Gastroesophageal sphincter (tissue), 4 donors: ENCODE measurements at places on chromosomes 3 and 15.

GRCh38 chr15:65790694-65791334, 1.3 kb downstream of the DENND4A start:
- ATAC-seq, result no peak

DNA sequence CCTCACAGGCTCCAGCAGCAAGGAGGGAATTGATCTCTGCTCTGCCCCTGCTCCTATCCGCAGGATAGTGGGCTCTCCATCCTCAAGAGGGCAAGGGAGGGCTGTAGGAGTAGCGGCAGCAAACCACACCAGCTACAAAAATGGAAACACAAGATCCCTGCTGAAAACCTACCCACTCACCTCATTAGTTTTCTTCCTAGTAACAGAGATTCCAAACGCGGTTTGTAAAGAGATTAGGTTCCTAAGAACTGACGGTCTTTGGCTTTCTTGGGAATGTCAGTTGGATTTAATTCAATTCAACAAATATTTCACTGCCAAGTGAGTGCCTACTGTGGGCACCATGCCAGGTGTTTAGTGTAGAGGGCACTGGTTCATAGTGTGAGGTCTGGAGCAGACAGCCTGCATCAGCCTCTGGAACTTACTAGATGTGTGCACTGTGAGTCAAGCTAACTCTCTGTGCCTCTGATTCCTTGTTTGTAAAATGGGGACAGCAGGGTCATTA, 84.7 kb downstream of the MRPL46 start:
- ATAC-seq, result no peak

DNA sequence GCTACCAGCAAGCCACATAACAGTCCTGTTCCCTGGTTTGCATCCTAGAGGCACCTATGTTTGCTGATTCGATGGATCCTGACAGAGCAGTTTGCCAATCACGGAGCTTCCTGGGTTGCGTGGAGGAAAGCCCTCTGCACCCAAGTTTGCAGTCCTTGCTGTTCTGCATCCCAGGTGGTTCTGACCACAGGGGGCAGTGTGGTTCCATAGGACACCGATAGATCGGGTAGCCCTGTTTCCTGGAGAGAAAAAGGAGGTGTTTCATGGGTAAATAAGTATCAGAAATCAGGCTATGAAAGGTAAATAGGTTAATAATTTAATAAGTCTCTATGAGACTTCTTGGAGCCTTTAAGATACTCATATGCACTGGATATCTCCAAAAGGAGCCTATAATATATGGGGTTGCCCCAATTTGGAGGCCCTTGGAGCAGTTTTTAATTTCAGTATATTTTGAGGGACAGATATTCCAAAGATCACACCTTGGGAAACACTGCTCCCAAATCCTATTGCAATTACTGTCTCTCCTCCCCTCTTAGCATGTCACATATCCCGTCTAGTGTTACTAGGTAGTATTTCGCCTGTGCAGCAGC, 194.6 kb upstream of the TPM1 start:
- ATAC-seq, result peak; percentile 54

- no peak for ATAC-seq
These were observed 31.4 kb upstream of the ZBTB38 start for GRCh38 chr3:141336672-141337522.

DNA sequence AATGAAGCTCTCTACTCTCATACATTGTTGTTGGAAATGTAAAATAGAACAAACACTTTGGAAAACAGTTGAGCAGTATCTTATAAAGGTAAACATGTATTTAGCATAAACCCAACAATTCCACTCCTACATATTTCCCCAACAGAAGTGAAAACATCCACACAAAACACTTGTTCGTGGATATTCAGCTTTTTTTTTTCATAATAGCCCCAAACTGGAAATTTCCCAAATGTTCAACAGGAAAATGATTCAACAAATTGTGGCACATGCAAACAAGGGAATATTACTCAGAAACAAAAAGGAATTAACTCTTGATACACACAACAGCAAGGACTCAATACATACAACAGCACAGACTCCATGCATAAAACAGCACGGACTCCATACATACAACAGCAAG, 28.5 kb downstream of the RFTN1 start:
- no peak for ATAC-seq

- no peak for ATAC-seq
These were observed 52.2 kb downstream of the EXOG start for GRCh38 chr3:38548154-38548931.

DNA sequence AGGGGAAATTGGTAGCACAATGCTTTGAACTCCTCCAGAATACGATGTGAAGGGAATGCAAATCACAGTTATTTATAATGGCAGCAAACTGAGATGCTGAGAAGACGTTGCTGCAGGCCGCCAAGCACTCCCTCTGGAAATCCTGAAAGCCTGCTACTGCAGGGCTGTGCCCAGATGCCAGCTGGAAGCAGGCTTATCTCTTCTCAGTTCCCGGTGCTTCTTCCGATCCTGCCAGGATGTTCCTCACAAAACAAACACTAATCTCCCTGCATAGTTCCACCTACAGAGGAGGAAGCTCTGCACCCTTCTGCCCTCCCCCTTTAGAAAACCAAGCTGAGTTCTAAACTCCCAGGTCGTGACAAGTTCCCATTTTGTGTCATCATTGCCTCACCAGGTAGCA, 201.7 kb upstream of the BCL6 start:
- ATAC-seq, result no peak

DNA sequence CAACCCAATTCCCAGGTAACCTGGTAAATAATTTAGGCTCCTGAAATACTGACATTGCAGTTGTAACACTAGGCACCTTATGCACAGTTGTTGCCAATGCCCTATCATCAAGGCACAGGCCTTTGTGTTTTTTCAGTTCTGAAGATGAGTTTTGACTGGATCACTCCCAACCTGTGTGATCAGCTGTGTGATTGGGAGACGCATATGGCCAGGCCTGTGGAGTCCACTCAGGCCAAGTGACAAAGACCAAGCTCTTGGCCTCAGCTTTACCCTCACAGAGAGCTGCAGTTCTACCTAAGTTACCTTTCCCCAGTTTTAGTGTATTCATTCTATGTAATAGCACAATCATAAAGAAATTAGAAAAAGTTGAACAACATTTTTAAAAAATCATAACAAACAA, 19.2 kb upstream of the AQP9 start:
- no peak for ATAC-seq

DNA sequence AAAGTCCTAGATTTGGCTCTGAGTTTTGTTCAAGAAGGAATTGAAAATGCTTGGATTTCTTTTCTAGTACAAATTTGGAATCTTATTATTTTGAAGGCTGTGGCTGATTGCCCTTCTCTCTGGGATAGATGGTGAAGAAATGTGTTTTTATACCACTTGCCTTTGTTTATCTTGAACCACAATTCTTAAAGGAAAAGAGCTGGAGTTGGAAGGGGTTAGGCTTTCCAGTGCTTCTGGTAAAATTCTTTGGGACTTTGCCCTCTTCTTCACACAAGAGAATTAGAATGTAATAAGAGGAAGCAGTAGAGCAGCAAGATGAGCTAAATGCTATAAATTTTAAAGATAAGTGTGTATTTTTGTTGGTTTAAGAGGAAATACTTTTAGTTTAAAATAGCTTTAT, 65.8 kb downstream of the COL6A5 start:
- ATAC-seq, result no peak

GRCh38 chr15:68417897-68418296, 14.1 kb downstream of the ITGA11 start:
- no peak for ATAC-seq

- ATAC-seq, result no peak
These were observed 289.1 kb upstream of the DNAJC19 start for GRCh38 chr3:181278468-181279238.

DNA sequence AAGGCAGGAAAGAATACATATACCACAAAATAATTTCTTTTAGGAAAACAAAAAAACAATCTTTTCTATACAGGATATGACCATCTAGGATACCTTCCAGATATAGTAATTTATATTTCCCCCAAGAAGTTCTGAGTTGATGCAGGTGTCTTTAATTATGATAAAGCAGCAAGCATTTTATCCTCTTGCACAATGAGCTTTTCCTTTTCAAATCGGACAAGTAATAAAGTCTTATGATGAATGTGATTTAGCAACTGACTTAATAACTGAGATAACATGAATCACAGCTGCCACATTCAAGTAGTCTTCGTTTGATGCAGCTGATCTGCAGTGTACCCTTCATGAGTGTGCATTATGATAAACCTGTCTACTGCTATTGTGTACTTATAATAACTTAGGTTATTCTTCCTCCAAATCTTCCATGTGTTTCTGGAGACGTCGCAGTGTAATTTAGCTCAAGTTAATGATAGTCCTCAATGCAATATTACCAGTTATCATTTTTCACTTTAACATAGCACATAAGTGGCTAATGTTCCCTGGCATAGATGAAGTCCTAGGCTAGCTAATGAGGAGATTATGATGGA, 260.3 kb upstream of the MRPL3 start:
- no peak for ATAC-seq

DNA sequence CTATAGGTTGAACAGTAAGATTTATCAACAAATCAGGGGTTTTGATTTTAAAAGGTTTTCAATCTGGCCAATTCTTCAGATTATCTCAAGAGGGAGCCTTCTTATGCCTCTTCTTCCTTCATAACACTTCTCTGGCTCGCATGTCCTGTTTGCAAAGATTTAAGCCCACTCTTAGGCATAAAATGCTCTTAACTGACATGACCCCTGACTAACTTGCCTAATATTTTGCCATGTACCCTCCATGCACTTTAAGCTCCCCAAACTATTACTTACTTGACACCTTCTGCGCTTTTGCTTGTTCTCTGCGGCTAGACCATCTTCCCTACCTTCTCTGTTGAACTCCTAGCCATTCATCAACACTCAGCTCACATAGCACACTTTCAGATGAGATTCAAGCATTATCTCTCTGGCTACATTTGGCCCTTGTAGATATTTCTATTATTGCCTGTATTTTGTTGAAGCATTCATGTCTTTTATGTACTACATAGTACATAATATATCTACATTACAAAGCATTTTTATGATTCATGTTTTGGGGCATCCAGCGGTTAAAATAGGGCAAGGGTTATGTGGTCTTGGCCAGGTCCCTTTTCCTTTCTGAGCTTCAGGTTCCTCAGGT, 1.0 kb upstream of the ARIH1 start:
- no peak for ATAC-seq

GRCh38 chr15:76075046-76075445, 15.3 kb downstream of the TMEM266 start:
- no peak for ATAC-seq

DNA sequence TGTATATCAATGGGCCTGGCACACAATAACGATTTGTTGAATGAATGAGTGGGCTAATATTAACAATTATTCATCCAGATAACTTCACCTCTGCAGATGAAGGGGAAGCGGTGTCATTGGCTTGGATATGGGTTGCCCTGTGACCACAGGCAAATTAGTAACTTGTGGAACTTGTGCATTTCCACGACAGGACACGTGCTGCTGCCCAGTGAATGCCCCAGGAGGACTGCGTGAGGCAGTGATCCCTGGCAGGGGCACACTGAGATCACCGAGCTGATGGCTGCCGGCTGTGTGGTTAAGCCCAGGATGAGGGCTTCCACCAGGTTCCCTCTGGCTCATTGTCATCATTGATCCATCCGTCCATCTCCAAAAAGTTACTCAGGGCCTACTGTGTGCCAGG, 84.1 kb upstream of the HACD2 start:
- ATAC-seq, result no peak

- no peak for ATAC-seq
These were observed 8.8 kb downstream of the TBC1D23 start for GRCh38 chr3:100269410-100270214.

GRCh38 chr3:57544181-57545125, at the start of gene DNAH12:
TSS of gene DNAH12 (minus strand) at chr3:57544344. CDS start at chr3:57542870, 1,474 bp downstream.
- ATAC-seq, result no peak

- ATAC-seq, result no peak
These were observed 43.6 kb downstream of the SENP2 start for GRCh38 chr3:185629554-185630181.

- no peak for ATAC-seq
These were observed 3.8 kb downstream of the PKM start for GRCh38 chr15:72227192-72227586.

DNA sequence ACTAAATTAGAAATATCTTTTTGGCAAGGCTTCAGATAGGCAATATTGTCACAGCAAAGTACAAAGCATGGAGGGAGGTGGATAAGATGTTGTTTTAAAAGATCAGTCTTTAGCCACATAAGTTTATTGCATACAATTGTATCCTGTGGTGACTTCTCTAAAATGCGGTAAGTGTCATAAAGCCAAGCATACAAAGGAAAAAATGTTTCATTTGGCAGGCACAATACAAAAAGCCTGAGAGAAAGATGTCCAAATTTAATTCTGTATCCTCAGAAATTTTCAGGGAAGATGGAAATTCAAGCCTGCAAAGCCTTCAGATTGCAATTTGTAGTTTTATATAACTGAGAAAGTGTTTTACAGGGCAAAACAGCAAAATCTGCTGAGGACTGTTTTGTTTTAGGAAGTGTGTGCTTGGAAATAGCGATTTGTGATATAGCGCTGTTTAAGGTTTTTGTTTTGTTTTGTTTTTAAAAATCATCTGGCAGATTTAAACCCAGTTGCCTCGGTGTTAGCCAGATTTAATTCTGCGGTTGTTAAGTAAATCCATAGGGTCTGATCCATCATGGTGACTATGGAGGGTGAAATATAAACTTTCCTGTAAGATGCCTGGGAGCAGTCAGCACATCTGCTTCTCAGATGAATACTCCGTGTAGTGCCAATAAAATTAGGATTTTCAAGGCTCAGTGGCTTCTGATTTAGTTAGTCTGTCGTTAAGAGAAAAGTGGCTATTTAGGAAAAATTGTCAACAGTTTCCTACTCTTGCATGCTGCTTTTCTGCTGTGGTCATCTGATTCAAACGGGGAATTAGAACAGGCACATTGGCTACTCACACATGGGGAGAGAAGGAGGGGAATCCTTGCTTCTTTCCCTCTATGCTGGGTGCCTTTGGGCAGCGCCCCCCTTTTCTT, 8.0 kb downstream of the KAT2B start:
- no peak for ATAC-seq

DNA sequence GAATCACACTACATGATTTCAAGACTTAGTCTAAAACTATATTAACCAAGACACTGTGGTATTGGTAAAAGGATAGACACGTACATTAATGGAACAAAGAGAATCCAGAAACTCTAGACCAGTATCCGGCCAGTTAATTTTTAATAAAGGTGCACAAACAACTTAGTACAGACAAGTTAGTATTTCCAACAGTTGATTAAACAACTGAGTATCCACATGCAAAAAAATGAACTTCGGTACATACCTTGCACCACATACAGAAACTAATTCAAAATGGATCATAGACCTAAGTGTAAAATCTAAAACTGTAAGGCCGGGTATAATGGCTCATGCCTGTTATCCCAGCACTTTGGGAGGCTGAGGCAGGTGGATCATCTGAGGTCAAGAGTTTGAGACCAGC, 46.6 kb upstream of the DUSP7 start:
- no peak for ATAC-seq

- ATAC-seq, result no peak
These were observed 6.3 kb upstream of the SCN5A start for GRCh38 chr3:38655708-38656300.

DNA sequence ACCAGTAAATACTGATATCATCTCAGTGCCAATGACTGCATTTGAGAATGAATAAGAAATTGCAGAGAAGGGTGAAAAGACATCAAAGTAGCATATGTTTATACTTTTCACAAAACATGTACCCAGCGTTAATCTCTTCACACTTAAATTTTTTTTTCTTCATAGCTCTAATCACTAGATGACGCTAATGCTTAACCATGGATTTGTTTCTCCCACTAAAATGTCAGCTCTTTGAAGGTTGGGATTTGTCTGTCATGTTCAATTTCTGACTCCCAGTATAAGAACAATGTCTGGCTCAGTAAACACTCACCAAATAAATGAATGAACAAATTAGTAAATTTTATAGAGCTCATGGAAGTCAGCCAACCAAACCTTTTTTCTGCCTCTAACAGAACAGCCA, 78.3 kb upstream of the LMCD1 start:
- ATAC-seq, result no peak
